HT1080 (cell line): ENCODE measurements at places on chromosomes 12 and 14. TPM values are rescaled to one million over a fixed set of nuclear protein-coding genes. Genes with fewer than 3 reads are reported as not detected.

- no peak for DNase-seq
Measured at GRCh38 chr14:42185718-42186117, 579.0 kb downstream of the LRFN5 start.

DNA sequence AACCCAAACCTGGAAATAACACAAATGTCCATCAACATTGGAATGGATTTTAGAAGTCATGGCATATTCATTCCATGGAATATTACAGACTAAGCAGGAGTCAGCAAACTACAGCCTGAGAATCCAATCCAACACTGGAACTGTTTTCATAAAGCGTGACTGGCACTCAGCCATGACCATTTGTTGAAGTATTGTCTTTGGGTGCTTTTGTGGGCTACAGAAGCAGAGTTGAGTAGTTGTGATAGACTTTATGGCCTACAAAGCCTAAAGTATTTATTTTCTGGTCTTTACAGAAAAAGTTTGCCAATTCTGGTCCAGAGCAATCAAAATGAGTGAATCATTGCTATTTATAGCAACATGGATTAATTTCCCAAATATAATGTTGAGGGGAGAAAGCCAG is 34.5 kb upstream of the FRS2 start:
- no peak for DNase-seq

DNA sequence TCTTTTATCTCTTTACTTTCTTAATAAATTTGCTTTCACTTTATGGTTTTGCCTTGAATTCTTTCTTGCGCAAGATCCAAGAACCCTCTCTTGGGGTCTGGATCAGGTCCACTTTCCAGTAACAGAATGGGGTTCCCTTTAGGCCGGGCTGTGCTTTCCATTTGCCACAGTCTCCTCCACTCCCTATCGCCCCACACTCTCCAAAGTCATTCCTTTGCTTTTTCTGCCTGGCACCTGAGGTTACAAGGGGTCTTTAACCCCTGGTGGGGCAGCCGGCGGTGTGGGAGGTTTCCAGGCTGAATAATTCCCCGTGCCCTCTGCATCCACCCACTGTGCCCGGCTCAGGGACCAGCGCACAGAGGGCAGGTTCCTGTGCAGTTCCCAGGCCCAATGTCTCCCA is 42.9 kb upstream of the LHX5 start:
- no peak for DNase-seq

- no peak for DNase-seq
Measured at GRCh38 chr12:17020765-17021164, 414.8 kb upstream of the LMO3 start.

GRCh38 chr12:24979329-24979728 is 30.4 kb upstream of the BCAT1 start:
- DNase-seq: no peak

DNA sequence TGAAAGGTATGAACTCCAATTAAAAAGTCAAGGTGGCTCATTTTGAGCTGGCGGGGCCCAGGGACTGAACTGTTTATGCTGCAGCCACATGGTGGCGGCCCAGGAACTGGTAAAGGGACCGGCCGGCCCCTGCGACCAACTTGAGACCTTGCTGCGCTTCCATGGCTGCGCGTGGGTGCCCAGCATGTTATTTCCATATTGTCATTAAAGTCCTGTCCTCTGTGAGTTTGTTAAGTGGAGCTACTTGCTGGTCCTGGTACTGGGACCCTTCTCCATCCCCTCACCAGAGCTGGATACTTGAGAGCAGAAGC is 62.3 kb downstream of the BEGAIN start:
- no peak for DNase-seq

- DNase-seq: no peak
Measured at GRCh38 chr12:23290627-23291330, 658.7 kb downstream of the SOX5 start.

- DNase-seq: no peak
Measured at GRCh38 chr14:51862176-51862796, 1.9 kb downstream of the GNG2 start.

DNA sequence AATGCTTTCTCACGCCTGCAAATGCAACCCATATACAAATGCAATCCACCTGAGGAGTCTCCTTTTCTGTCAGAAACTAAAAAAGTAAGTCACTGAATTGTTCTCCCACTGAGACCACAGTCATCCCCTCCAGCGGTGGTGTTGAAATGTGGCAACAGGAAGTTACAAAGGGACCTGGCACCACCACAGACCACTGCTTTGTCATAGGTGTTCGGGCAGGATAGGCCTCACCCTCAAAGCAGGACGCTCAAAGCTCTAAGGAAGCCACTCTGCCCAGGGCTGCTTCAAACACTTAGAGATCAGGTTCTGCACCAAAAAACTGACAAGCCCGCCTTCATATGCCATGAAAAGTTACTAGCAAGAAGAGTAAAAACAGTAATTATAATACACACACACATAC is 11.3 kb downstream of the PHLDA1 start:
- DNase-seq: peak; percentile 98

DNA sequence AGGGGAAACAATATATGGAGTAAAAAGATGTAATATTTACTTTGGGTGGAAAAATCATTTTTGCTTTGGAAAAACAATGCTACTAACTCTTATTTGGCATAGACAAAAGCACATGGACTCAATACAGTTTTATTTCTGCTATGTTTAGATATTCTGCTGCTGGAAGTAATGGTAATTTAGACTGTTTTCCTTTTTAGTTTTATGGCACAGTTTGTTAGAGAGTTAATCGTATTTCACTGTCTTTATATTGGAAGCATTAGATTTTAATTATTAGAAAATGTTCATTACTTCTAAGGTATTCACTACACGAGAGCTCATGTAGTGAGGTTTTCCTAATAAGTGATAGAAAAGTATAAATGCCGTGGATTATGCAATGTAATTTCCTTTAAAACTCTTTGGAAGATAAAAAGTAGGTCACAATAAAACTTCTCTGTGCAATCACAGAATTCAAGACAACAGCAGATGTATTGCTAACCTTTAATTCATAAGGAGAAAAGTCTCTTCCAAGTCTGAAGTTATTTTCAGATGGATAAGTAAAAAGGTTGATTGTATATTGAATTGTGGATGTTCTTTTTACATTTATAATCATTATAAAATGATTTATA is 851.8 kb downstream of the TMTC2 start:
- DNase-seq: no peak

GRCh38 chr12:55001198-55001868 is 16.8 kb upstream of the TESPA1 start:
- DNase-seq: no peak

DNA sequence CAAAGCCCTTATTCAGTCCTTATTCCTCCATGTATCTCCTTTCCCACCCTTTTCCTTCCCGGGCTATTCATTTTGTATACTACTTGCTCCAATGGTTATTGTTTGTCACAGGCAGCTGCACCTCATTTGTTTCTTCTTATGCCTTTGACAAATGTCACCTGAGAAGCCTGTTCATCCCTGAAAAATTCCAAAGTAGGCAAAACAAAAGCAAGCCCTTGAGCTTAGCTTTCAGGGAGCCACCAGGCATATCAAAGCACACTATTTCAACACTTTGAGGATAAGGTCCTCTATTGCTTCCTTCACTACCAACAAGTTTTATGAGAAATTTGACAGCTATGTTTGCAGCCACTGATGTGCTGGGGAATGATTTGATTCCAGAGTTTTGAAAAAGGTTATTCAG is 738.7 kb upstream of the LMO3 start:
- no peak for DNase-seq

DNA sequence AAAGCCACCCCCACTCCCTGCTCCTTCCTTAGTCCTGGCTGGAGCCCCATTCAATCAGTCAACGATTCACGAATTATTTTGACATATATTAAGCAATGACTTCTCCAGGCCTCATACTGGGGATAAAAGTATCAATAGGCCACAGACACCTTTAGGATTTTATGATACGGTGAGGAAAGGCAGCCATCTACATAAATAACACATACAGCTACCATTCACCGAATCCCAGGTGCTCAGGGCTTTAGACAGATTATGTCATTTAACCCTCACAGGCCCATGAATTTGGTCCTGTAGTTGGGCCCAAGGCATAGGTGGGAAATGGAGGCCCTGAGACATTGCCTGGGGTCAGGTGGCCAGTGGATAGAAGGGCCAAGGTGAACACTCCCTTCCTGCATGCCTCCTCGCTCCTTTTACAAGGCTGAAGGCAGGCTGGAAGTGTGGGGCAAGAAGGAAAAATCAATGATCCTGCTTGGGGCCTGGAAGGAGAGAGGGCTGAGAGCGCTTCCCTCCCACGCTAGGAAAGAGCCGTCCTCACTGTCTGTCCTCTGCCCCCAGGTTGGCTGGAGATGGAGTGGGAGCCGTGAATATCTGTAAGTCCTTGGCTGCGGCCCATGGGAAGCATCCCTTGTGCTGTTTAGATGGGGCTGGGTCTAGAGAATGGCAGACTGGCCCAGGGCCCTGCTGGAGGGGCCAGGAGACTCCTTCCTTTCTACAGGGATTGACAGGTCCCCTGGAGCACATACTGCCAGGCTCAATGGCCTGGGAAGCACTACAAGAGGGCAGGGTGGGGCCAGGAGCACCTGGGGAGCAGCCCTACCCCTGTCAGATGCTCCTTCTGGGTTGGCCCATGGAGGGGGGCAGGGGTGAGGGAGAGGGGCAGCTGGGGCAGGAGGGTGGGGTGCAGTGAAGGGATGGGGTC is 14.8 kb downstream of the KRT7 start:
- no peak for DNase-seq

GRCh38 chr14:78834766-78835451 is 664.7 kb downstream of the NRXN3 start:
- DNase-seq: no peak

GRCh38 chr14:28751467-28752058 is 15.0 kb upstream of the FOXG1 start:
- DNase-seq: peak; percentile 61

- DNase-seq: peak; percentile 56
Measured at GRCh38 chr12:71840231-71840847, 780 bp downstream of the TBC1D15 start.

- no peak for DNase-seq
Measured at GRCh38 chr14:92774572-92774971, 19.5 kb upstream of the GOLGA5 start.

Gene TRIM9
- 0.53 and 1.8 TPM in 2 replicates for total RNA-seq

Gene RHEBL1
- 5.1 and 5.2 TPM in 2 replicates for total RNA-seq

Gene TDRD9
- total RNA-seq: not detected in 2 replicates

Gene CDCA3
- total RNA-seq: 129 and 190 TPM in 2 replicates

Gene C12orf54
- not detected in 2 replicates for total RNA-seq

Gene AQP6
- total RNA-seq: not detected in 2 replicates

Gene GLIPR1L1
- total RNA-seq: not detected in 2 replicates

Gene TMEM253
- 0.50 TPM in 1 of 2 replicates, not detected in the other for total RNA-seq
